ENCODE measurements at places on chromosomes 11 and 22. TPM values are rescaled to one million over a fixed set of nuclear protein-coding genes. Genes with fewer than 3 reads are reported as not detected.

- DNase-seq = no peak
Measured at GRCh38 chr11:47688111-47688510, 27.1 kb downstream of the AGBL2 start.

The DEFB131B gene
- total RNA-seq = not detected

The MS4A6E gene
- not detected for total RNA-seq

DNA sequence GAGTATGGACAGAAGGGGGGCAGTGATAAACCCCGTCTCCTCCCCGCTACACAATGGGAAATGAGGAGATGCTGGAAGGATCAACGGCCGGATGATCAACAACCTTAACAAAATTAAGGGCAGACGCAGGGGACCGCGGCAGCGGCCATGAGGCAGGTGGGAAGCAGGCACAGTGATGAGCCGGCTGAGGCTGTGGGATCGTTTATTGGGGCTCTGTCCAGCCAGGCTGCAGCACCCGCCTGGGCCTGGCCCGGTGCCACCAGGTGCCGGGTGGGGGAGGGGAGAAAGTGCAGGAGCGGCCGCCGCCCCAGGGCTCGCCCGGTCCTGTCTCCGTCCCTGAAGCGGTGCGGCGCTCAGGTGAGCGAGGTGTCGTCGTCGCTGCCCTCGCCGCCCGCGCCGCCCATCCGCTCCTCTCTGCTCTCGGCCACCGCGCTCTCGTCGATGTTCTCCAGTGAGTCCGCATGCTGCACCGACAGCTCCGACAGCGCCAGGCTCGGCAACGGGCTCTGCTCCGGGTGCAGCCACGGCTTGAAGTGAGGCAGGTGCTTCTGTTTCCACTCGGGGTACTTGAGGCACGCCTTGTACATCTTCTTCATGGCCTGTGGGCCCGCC is 2.4 kb upstream of the ARAP1 start:
- no peak for DNase-seq

Measured in esophagus squamous epithelium (tissue), 5 donors.